ENCODE measurements at places on chromosomes 4 and X.

- DNase-seq, result no peak
These were observed 1504.8 kb downstream of the C4orf33 start for GRCh38 chr4:130600706-130601105.

GRCh38 chr4:10380735-10381134 is 76.5 kb downstream of the ZNF518B start:
- no peak for DNase-seq

DNA sequence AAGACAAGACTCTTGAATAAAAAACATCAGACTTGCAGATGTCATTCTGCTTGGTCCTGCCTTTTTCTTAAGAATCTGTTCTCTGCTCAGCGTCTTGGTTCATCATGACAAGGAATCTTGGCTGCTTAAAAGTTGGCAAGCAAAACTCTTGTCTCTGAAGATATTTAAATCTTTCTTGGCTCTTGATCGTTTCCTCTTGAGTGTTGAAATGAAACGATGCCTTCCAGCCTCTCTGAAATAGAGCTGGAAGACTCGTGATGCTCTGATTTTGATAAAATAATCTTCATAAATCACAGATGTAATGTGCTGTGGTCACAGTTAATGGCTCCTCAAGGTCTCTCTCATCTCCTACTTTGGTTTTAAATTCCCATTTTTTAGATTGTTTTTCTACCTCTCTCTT is 39.9 kb upstream of the TMEM192 start:
- no peak for DNase-seq

DNA sequence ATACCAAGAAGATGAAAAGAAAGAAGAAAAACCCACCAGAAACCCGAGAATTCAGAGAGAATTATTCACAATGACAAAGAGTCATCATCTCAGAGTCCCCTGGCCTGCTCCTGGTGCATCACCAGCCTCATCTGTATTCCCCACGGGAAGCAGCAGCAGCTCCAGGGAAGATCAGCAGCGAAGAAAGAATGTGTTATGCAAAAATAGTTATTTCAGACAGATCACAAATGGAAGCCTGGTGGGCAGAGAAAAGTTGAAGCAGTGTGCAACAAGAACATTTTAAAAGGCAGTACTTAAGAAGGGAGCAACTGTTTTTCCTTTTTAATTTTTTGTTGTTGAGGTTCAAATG is 189.2 kb downstream of the PPP3CA start:
- no peak for DNase-seq

DNA sequence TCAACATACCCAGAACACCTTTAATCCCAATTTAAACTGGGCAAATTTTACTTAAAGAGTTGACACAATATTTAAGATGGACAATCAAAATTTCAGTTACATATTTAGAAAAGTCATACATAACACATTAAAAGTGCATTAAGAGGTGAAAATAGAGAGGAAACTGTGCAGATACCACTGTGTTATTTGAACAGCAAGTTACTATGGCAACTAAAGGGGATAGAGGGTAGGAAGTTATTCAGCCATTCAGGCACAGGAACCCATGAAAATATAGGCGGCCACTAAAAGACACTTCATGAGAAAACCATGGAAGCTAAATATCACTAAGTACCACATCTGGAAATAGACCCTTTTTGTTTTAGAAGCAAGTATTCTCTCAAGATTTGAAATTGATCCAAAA is 75.1 kb downstream of the PDGFC start:
- no peak for DNase-seq

GRCh38 chr4:178414042-178414441 is 971.8 kb upstream of the AGA start:
- DNase-seq, result no peak

DNA sequence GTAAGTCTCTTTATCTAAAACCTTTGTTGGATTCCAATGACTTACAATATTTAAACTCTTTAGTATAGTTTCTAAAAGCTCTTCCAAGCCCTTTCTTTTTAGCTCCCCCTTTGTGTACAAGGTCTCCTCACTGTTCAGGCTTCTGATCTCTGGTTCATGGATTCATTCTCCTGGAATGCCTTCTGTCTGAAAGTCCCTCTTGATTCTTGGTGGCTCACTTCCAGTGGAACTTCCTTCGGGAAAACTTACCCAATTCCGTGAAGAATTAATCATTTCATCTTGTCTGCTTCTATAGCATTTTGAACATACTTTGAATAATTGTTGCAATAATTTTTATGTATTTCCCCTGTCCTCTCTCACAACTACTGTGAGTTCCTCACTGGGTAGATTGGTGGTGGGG is 3.6 kb downstream of the ARHGAP24 start:
- no peak for DNase-seq

DNA sequence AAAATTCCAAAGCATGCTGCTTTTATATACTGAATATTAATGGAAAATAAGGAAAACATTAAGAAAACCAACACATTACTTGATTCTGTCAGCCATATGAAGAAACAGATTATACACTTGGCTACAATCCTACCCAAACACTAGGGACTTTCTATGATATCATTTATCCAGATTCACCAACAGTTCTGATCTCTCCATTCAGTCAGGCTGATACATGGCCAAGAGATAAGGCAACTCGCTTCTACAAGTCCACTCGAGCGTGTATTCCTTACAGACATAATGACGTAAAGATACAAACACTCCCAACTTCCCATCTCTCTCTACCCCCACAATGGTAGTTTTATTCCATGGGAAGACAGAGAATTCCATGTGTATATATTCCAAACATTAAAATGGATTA is 44.5 kb downstream of the NEK1 start:
- DNase-seq, result no peak

GRCh38 chrX:139554376-139554775 is 23.8 kb downstream of the F9 start:
- no peak for DNase-seq

GRCh38 chrX:118702741-118703140 is 24.7 kb upstream of the IL13RA1 start:
- no peak for DNase-seq

- no peak for DNase-seq
These were observed 276.0 kb downstream of the UNC5C start for GRCh38 chr4:95272797-95273196.

GRCh38 chrX:21738950-21739287 is 19.0 kb downstream of the SMPX start:
- DNase-seq, result no peak

- DNase-seq, result no peak
These were observed 366.3 kb downstream of the TLL1 start for GRCh38 chr4:166239354-166239753.

DNA sequence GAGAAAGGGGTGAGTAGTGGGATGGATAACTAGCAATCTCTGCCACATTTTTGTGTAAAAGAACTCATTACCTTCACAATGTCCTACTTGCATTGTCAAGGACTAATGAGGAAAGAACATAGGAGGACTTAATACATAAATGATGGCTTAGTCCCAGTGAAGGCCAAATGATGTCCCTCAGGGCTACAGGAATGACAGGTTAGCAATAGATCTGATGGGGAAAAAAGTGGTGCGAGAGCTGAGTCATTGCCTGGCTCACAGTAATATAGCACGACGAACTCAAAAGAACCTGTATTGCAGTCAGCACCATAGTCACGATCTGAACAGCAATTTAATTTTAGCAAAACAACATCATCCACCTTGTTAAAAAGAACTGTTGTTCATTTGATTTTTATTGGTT is 70.9 kb upstream of the ARHGAP36 start:
- DNase-seq, result no peak

GRCh38 chr4:123444290-123444731 is 47.7 kb downstream of the SPRY1 start:
- peak; percentile 50 for DNase-seq

GRCh38 chrX:27953171-27953570 is 28.1 kb downstream of the DCAF8L1 start:
- DNase-seq, result no peak

DNA sequence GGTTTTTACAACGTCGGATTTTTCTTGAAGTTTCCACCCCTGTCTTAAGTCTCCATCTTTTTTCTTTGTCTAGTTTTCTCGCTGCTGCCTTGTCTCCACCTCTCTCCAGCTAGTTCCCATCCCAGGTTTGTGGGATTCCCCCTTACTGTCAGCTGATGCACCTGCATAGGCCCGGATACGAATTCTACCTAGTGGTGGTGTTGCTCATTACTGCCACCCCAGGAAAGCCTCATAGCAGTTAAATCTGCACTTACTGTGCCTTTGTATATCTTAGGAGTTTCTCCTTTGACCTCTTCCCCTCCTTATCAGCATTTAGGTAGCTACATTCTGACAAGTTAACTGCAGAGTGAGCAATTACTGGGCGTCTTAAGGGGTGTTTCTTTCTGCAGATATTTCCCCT is 1693.1 kb upstream of the TENM3 start:
- DNase-seq, result no peak

- DNase-seq, result no peak
These were observed 1301.8 kb upstream of the DIAPH2 start for GRCh38 chrX:95382799-95383198.

GRCh38 chrX:66016905-66017658 is 22.8 kb downstream of the VSIG4 start:
- no peak for DNase-seq

GRCh38 chrX:42028109-42028508 is 104.8 kb upstream of the CASK start:
- no peak for DNase-seq

- no peak for DNase-seq
These were observed 199.9 kb upstream of the NEIL3 start for GRCh38 chr4:177109769-177110168.

- no peak for DNase-seq
These were observed 99.5 kb upstream of the SLC4A4 start for GRCh38 chr4:71239365-71239764.

- DNase-seq, result no peak
These were observed 1212.5 kb upstream of the PRKX start for GRCh38 chrX:4925911-4926310.

DNA sequence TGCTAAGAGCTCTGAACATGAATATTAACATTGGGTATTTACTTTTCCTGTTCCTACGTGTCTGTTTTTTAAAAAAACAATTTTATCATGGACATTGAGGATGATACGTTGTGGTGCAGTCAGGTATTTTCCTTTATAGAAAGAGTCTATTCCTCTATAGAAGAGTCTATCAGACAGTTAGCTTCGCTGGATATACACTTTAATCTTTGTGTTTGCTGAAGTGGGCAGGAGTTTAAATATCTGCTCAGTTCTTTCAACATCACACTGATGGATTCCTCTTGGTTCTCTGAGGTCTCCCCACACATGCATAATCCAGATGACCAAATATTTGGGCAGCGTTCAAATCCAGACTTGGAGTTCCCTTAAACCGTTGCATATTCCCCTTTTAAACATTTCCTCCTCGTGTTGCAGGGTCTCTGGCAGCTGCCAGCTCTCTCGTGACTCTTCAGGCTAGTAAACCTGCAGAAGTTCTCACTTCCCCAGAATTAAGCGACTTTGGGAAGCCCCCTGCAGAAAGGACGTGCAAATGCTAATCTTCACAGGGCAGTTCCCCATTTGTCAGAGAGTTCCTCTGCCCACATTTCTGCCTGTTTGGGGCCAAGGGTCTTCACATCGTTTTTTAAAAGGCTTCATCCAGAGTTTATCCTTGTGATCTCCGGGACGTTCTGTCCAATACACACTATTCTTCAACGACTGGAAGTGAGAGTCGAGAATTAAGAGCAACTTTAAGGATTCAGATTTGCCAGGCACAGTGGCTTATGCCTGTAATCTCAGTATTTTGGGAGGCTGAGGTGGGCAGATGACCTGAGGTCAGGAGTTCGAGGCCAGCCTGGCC is 20.5 kb upstream of the DHRSX start:
- no peak for DNase-seq

DNA sequence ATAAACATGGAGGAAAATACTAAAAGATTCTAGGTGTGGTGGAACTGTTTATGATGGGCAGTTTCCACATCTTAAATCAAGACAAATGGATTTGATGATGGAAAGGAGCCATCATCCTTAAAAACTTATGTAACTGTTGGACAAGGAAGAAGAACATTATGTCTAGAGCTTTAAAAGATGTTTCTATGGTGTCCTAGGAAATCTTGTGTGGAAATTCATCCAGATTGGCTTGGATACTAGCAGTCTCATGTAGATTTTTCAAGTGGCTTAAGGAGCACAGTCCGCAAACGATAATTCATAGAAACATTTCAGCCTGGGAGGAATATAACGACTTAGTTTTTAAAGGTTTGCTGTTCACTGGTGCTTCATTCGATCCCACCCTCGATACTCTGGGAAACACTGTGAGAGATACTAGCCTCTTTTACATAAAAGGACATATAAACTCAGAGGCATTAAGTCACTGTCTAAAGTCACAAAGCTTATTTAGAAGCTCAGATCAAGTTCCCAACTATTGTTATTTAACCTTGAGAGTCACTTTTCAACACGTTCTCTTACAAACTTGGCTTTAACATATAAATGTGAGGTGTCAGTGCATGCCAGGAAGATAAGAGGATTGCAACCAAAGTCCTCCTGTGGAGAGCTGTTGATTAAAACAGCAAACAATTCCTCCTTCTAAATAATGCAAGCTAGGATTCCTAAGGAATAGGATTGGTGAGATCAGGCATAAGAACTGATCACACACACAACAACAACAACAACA is 135.7 kb upstream of the SCML1 start:
- no peak for DNase-seq

DNA sequence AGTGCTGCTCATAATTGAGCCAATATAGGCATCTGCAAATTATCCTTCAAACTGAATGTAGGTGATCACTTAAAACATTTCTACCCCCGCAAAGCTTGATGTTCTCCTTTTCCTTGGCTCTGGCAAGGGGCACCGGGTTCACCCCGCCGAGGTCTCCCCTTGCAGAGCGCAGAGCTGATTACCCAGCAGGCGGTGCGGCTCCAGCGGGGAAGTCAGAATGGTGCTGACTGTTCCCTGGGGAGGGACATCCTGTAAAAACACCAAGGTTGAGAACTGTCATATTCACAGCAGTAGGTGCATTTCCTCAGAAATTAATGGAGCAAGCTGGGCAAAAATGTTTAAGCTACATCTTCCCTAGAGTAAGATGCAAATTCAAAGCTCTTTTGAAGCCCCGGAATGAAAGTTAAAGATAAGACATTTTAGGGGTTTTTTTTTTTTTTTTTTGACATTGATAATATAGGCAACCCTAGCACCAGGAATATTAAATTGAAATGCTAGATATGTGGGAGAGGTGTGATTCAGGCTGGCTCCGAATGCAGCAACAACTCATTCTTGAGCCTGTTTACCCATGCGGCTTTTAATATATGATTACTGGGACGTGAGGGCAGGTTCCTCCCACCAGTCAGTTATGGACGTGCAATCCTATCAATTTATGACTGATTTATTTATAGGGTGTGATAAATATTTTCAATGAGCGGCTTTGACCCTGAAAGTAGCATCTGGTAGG is 767.3 kb upstream of the TENM3 start:
- no peak for DNase-seq

- DNase-seq, result no peak
These were observed 341.0 kb upstream of the GATB start for GRCh38 chr4:152101556-152102435.
